T follicular helper cell (primary cell): ENCODE measurements at places on chromosomes 5 and 9.

DNA sequence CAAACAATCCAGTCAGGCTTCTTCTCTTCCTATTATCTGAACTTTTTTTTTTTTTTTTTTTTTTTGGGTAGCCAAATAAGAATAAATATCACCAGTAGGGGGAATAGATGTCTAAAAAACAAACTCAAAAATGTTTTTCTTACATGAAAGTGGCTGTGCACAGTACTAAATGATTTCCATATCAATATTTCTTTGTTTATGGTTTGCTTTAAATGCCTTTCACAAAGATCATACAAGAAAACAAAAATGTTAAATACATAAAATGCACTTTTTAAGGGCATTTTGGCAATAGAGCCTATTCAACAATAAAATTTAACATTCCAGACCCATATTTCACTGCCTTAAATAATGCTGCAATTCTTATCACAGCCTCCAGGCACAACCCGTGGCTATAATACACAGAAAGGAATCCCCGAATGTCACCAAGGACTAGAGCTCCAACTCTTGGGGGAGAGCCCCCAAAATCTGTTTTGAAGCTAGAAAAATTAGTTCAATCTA is 91.1 kb upstream of the TBCA start:
- DNase-seq = no peak

GRCh38 chr9:14316602-14317300 is 2.8 kb upstream of the NFIB start:
- no peak for DNase-seq

GRCh38 chr9:99235926-99236634 is 14.0 kb downstream of the SEC61B start:
- no peak for DNase-seq

- DNase-seq = no peak
These were observed 301.1 kb upstream of the ACTBL2 start for GRCh38 chr5:57783693-57784092.

- DNase-seq = no peak
These were observed 88.3 kb downstream of the LHFPL2 start for GRCh38 chr5:78560000-78560855.

DNA sequence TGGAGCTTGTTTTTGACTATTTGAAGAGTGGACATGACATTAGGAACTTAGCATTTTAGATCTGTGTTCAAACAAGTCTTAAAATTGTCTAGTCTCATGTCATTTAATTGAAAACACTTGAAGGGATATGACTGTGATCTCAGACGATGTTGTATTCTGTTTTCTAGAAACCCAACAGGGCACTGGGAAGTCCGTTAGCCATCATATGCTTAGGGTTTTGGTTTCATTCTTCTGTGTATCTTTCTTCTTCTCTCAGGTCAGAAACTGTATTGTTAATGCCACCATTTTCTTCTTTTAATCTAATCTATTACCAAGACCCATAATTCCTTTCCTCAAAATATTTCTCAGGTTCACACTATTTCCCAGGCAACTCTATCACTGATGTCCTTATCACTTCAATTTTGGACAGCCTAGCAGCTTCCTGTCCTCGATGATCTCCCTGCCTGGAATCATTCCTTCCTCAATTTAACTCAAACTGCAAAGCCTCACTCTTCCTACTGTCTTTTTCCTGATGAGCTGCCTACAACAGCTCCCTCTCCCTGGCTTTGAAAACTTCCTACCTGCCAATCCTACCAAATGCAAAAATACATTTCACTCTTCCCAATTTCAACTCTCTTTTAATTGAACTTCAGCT is 77.7 kb downstream of the MEF2C start:
- DNase-seq = no peak

GRCh38 chr5:41575110-41575779 is 64.8 kb upstream of the PLCXD3 start:
- DNase-seq = no peak

GRCh38 chr9:130938184-130938651 is 829 bp downstream of the FIBCD1 start:
- DNase-seq = no peak

DNA sequence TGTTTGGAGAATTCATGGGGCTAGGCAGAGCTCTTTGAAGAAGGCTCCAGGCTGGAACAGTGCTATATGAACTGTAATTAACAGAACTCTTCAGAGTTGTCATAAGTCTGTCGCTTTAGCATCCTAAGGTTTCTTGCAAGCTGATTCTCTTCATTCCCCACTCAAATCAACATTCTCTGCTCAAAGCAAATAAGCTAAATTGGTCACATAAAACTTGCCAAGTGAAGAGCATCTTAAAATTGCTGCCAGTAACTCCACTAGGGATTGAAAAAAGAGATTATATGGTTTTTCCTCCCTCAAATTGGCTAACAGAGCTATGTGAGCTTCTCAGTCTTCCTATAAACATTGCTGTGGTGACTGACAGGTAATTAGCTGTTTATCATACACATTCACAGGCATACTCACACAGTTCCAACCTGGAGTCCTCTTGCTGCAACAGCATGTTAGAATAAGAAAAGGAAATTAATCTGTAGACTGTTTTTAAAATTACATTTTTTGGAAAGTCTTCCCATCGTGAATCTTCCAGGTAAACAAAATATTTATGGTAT is 298.5 kb upstream of the ATP10B start:
- no peak for DNase-seq

- DNase-seq = no peak
These were observed 12.8 kb downstream of the BTNL9 start for GRCh38 chr5:181052672-181053487.
